ENCODE measurements at places on chromosomes 7 and 10. TPM values are rescaled to one million over a fixed set of nuclear protein-coding genes. Genes with fewer than 3 reads are reported as not detected.

Gene OR13A1
- polyA plus RNA-seq = not detected

Gene CALN1
- 2.2 TPM for polyA plus RNA-seq

Gene GRK5
- polyA plus RNA-seq = 15.7 TPM

Gene CD36
- polyA plus RNA-seq = 313 TPM

Gene ANKRD30A
- polyA plus RNA-seq = not detected

Gene SEMA3A
- polyA plus RNA-seq = 18.4 TPM

Gene LAMTOR4
- polyA plus RNA-seq = 69.2 TPM

Gene LRMDA
- 3.6 TPM for polyA plus RNA-seq

Gene ADO
- polyA plus RNA-seq = 15.3 TPM

Gene MRLN
- 217 TPM for polyA plus RNA-seq

Gene PSD
- 5.7 TPM for polyA plus RNA-seq

Gene ANKRD61
- polyA plus RNA-seq = 1.7 TPM

Gene FAM241B
- polyA plus RNA-seq = 0.15 TPM

Gene MAP3K8
- 4.0 TPM for polyA plus RNA-seq

Gene LRRC72
- not detected for polyA plus RNA-seq

Gene ZNF438
- 12.6 TPM for polyA plus RNA-seq

Gene NKX1-2
- polyA plus RNA-seq = not detected

Gene CRYGN
- polyA plus RNA-seq = 0.32 TPM

Gene NEURL1
- polyA plus RNA-seq = 28.1 TPM

Gene OR6V1
- not detected for polyA plus RNA-seq

Gene HOXA7
- 0.84 TPM for polyA plus RNA-seq

Gene GNGT1
- not detected for polyA plus RNA-seq

Gene NUTM2D
- polyA plus RNA-seq = 7.5 TPM

Gene STRA8
- polyA plus RNA-seq = not detected

Gene ZNF679
- not detected for polyA plus RNA-seq

Gene ASIC3
- 6.4 TPM for polyA plus RNA-seq

Gene IFRD1
- 22.5 TPM for polyA plus RNA-seq

Gene NPFFR1
- 0.06 TPM for polyA plus RNA-seq

Gene LRRD1
- polyA plus RNA-seq = 0.41 TPM

Gene CAMK1D
- polyA plus RNA-seq = 4.1 TPM

Gene ZNF518A
- 16.0 TPM for polyA plus RNA-seq

Gene NSUN5
- polyA plus RNA-seq = 16.3 TPM

Measured in muscle of back (tissue), 13 donors.